ENCODE measurements at places on chromosomes 1 and 21.

DNA sequence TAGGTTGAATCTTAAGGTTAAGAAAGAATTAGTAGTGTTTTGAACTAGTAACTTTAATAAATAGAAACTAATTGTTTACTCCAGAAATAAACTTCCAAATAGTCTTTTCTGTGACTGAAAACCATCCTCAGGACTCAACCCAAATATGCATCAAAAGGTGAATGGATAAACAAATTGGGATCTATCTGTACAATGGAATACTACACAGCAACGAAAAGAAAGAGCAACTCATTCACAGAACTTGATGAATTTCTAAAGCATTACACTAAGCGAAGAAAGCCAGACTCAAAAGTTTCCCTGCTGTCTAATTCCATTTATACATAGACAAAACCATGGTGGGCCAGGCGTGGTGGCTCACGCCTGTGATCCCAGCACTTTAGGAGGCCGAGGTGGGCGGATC is 25.0 kb downstream of the HEYL start:
- DNase-seq, result no peak

- peak; percentile 59 for DNase-seq
Measured at GRCh38 chr1:182601416-182601786, 2.8 kb downstream of the RGS16 start.

GRCh38 chr21:42523941-42524340 is 10.3 kb downstream of the SLC37A1 start:
- DNase-seq, result no peak

GRCh38 chr21:17461014-17461413 is 51.8 kb upstream of the CXADR start:
- no peak for DNase-seq

DNA sequence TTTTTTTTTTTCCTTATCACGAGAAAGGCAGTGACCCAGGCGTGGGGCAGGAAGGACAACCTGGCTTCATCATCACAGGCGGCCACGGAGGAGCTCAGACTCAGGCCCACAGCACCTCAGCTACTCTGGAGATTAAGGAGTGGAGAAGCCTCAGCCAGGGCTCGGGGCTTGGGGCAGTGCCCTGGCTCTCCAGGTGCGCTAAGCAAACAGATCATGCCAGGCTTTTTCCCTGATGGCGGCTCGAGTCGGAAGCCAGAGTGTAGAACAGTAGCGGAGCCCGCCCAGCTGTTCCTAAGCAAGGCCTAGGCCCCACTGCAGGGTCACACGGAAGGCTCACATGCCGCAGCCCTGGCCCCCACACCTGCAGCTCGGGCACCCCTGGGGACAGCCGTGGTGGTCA is 70.7 kb downstream of the AGPAT3 start:
- no peak for DNase-seq

GRCh38 chr1:44620072-44620471 is 54.2 kb downstream of the TMEM53 start:
- no peak for DNase-seq

GRCh38 chr1:211198111-211198510 is 61.1 kb upstream of the RCOR3 start:
- no peak for DNase-seq

GRCh38 chr1:38115682-38116202 is 69.1 kb upstream of the POU3F1 start:
- DNase-seq, result no peak

DNA sequence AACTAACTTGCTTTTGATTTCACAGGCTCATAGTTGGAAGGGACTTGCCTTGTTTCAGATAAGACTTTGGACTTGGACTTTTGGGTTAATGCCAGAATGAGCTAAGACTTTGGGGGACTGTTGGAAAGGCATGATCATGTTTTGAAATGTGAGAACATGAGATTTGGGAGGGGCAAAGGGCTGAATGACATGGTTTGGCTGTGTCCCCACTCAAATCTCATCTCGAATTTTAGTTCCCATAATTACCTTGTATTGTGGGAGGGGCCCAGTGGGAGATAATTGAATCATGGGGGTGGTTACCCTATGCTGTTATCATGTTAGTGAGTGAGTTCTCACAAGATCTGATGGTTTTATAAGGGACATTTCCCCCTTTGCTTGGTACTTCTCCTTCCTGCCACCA is 222.1 kb downstream of the GRIK1 start:
- no peak for DNase-seq

GRCh38 chr1:176203735-176204134 is 3.4 kb downstream of the COP1 start:
- no peak for DNase-seq

GRCh38 chr1:192873836-192874235 is 65.0 kb downstream of the RGS2 start:
- no peak for DNase-seq

DNA sequence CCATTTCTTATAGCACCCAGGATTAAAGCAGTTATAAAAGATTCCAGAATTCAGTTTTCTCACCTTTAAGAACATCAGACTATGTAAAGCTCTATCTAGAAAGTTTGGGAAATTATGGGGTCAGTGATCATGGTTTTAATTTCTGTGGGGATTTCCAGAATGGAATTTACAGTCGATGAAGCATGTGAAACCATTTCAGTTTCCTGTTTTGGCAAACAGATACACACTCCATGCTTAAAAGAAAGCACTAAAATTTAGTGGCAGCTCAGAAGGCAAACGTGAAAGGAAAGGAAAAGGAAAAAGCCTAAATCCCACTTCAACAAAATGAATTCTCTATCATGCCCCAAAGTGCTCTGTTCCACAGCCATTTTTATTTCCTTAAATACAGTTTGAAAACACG is 60.4 kb downstream of the FYB2 start:
- no peak for DNase-seq

GRCh38 chr1:183289051-183289496 is 103.0 kb downstream of the LAMC2 start:
- no peak for DNase-seq

- no peak for DNase-seq
Measured at GRCh38 chr1:111948209-111949171, 41.0 kb downstream of the KCND3 start.

DNA sequence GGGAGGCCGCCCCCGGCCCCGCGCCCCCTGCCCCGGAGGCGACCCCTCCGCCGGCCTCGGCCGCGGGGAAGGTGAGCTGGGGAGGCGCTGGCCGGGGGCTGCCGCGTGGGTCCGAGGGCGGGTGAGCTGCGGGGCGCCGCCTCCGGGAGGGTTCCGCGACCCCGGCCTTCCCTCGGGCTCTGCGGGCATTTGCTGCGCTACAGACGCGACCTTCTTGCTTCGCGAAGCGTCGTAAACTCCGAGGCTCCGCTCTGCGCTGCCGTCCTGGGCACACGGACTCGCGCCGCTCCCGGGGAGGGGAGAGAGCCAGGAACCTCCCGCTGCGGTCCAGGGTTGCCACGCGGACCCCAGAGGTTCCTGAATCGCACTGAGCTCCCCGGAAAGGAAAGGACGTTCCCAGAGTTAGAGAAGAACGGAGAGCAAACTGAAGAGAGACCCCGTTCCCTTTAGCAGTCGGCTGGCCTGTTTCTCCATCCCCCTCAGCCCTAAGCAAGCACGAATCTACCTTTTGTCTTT is 345 bp downstream of the SLX9 start:
- no peak for DNase-seq

DNA sequence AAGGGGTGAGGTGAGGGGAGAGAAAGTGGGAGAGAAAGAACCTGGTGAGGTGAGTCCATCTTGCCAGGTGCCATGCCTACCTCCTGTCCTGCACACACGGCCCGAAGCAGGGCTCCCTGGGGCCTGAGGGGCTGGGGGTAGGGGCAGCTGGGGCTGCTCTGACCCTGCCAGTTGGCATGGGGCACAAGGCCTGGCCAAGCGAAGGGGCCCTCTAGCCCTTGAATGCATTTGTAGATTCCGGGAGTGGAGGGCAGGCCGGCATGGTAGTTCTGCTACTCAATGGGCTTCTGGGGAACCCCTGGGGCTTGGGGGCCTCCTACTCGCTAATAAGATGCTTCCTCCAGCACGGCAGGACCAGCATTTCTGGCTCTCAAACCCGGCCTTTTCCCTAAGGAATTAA is 3.6 kb upstream of the PRDM16 start:
- DNase-seq, result peak; percentile 5

- DNase-seq, result no peak
Measured at GRCh38 chr1:201896951-201897391, 8.3 kb downstream of the SHISA4 start.

- DNase-seq, result no peak
Measured at GRCh38 chr1:6302568-6302967, 41.7 kb upstream of the GPR153 start.

- no peak for DNase-seq
Measured at GRCh38 chr1:236370420-236370819, 23.7 kb upstream of the EDARADD start.

GRCh38 chr1:205746757-205747412 is 3.1 kb downstream of the NUCKS1 start:
- no peak for DNase-seq

GRCh38 chr21:34128674-34129038 is 55.3 kb downstream of the MRPS6 start:
- DNase-seq, result no peak

DNA sequence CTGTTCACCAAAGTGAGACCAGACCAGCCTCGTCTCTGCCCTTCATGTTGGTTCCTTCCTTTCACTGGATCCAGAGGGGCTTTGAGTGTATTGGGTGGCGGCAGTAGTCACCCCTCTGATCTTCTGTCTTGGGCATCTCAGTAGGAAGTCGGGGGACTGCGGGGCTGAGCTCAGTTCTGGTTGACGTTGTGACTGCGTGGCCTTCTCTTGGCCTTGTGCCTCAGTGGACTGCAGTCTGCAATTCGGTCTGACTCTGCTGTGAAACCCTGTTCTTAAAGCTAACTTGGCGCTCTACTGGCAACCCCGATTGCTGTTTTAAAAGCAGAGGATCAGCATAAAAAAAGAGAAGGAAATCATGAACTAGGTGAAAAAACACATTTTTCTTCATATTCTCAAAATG is 56.7 kb downstream of the SLC37A1 start:
- no peak for DNase-seq

GRCh38 chr1:64956010-64956640 is 10.2 kb downstream of the JAK1 start:
- DNase-seq, result no peak

- no peak for DNase-seq
Measured at GRCh38 chr1:226938903-226939437, 1.1 kb upstream of the COQ8A start.

DNA sequence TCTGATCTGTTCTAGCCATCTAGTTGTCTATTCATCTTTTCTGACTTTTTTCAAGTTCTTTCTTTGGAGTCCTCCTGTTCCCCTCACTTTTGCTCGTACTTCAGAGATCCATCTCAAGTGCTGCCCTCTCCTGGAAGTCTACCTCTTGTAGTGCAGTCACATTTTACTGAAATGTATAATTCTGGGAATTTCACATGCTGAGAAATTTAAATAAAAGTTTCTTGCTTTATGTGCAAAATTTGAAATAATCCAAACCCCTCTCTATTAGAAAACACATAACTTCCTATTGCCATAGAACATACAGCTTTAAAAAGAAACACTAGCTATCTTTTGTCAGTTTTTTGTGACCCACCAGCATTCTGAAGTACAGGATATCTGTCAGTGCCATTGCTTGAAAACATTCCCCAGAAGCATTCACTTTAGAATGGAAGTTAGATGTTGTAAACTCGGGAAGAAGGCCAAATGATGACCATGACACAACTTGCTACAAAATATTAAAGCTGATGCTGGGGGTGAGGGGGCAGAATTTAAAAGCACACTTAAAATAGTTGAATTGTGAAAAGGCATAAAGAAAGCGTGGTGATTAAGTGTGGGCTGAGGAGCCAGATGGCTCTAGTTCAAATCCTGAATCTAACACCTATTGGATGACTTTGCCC is 22.0 kb downstream of the RLF start:
- DNase-seq, result no peak

DNA sequence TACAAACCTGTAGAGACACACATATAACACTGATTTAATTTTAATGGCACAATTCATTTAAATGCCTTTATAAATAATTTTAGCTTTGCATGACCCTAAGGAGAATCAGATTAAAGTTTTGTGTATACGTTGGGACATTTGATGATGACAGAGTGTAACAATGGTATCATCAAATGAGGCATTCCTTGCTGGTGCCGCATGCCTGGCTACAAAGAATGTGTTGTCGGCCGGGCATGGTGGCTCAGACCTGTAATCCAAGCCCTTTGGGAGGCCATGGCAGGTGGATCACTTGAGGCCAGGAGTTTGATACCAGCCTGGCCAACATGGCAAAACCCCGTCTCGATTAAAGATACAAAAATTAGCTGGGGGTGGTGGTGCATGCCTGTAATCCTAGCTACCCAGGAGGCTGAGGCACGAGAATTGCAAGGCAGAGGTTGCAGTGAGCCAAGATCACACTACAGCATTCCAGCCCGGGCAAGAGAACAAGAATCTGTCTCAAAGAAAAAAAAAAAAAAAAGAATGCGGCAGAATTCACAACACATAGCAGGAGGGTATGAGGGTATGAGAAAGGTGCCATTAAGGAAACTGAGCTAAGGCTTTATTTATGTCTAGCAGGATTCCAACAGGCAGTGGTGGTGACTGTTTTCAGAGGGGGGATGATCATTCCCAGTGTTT is 58.9 kb downstream of the PTPN14 start:
- DNase-seq, result no peak

DNA sequence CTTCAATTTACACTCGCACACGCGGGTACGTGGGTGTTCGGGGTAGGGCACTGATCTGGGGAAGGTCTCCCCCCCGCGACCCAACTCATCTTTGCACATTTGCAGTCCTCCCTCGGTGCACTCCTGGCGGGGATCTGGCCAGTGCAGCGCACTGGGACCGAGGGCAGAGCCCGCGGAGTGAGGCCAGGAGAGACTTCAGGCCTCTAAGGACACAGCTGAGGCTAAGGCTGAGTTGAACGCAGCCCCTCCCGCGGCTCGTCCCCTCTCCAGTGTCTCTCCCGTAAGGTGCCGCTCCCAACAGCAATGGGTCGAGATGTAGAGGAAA is 936 bp upstream of the NCAM2 start:
- no peak for DNase-seq

GRCh38 chr1:172928412-172928811 is 122.3 kb downstream of the TNFSF18 start:
- no peak for DNase-seq

GRCh38 chr1:43779805-43780403 is 72.6 kb downstream of the ST3GAL3 start:
- DNase-seq, result no peak

GRCh38 chr1:69438056-69438795 is 129.5 kb upstream of the LRRC7 start:
- no peak for DNase-seq

- DNase-seq, result no peak
Measured at GRCh38 chr1:101453844-101454243, 217.0 kb downstream of the S1PR1 start.

DNA sequence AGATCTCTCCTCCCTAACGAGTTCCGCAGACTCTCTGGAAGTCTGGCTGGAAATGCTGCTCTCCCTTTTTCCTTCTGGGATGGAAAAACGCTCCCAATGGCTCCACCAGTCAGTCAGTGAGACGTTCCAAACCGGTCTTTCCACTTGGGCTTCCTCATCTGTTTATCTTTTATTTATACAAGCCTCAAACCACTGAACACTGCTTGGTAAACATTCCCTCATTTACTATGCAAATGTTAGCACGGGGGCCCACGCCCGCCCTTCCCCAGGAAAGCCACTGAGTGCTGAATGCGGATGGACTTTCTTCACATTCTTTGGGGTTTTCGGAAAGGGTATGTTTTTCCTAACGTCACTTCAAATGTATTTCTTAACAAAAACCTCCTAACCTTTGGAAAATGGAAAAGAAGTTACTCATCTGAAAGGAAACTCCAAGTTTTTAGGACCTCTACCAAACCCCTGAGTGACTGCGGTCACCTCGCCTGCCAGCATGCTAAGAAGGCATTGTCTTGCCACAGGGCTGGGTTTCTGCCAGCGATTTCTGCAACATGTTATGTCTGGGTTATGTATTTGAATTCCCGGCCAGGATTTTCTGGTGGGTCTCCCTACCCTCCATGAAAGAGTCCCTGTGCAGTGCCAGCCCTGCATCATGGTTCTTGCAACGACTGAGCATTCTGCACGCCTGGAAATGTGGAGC is 14.0 kb upstream of the UMODL1 start:
- DNase-seq, result no peak
